ENCODE measurements at places on chromosomes 13 and 19.

- no peak for DNase-seq
These were observed 71.5 kb downstream of the RUBCNL start for GRCh38 chr13:46315491-46316075.

DNA sequence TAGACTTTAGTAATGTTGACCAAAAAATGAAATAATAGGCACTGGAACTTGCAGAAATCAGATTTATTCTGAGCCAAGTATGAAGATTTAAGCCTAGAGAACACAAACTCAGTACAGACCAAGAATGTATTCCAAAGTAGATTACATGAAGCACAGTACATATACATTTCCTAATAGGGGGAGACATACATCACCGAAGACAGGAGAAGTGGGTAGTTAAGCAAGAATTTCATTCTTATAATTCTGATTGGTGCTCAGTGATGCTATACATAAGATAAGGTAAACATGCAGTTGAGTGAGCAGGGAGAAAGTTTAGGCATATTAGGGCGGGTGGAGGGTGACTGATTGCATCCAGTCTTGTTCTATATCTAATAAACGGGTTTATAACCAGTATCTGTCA, 2218.8 kb downstream of the PCDH9 start:
- no peak for DNase-seq

DNA sequence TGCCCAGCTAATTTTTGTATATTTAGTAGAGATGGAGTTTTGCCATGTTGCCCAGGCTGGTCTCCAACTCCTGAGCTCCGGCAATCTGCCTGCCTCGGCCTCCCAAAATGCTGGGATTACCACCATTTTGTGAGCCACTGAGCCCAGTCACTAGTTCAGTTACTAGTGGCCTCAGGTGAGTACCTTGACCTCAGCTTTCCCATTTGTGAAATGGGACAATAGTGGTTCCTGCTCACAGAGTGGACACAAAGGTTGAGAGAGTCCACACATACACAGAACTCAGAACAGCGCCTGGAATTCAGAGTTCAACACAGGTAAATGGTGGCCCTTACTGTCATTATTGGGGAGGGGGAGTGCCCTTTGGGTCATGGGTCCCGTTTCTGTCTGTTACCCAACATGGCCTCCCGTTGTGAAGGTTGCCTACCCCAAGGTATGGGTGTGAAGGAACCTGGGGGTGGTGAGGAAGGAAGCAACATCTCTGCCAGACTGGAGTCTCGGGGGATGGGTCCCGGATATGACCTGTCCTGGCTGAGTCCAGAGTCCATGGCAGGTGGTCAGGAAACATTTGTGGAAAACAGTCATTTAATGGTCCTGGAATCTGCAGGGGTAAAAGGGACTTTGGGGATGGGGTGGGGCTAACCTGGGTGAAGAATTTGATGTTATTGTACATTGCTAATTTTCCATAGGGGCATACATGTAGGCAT, 11.7 kb upstream of the IRGC start:
- DNase-seq: peak; percentile 25

GRCh38 chr19:40632311-40633036, 31.3 kb downstream of the LTBP4 start:
- DNase-seq: no peak

DNA sequence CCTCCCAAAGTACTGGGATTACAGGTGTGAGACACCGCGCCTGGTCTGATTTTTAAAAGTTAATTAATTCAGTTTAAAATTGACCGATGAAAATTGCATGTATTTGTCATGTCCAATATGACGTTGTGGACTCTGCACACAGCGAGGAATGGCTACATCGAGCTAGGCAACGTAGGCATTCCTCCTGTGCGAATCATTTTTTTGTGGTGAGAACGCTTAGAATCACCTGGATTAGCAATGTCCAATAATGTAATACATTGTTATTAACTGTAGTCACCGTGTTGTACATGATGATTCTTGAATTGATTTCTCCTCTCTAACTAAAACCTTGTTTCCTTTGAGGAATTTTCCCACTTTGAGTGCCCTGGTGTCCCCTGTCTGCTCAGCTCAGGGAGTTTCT, 3.4 kb downstream of the LAIR2 start:
- no peak for DNase-seq

DNA sequence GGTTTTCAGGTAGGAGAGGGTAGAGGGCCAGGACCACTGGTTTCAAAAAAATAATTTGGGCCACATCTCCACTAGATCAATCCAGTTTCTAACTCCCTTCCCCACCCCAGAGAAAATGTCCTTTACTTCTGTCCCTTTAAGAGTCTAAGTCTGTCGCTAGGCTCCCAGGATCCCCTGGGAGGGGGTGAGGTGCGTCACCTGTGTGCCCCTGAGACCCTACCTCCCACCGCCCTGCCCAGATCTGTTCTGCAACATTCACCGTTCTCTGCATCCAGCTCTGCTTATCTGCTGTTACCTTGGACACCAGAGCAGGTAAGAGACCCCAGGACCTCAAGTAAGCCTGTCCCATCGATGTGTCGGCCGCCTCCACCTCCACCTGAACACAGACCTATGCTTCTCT, at the start of gene GFY:
TSS of gene GFY (plus strand) at position 211 of the 400 bp plus-strand sequence. CDS start 1,043 bp downstream, outside the sequence.
- DNase-seq: no peak

GRCh38 chr13:114017028-114017630, 43.3 kb upstream of the C13orf46 start:
- peak; percentile 20 for DNase-seq

- no peak for DNase-seq
These were observed 47.7 kb upstream of the RGCC start for GRCh38 chr13:41409611-41410010.

DNA sequence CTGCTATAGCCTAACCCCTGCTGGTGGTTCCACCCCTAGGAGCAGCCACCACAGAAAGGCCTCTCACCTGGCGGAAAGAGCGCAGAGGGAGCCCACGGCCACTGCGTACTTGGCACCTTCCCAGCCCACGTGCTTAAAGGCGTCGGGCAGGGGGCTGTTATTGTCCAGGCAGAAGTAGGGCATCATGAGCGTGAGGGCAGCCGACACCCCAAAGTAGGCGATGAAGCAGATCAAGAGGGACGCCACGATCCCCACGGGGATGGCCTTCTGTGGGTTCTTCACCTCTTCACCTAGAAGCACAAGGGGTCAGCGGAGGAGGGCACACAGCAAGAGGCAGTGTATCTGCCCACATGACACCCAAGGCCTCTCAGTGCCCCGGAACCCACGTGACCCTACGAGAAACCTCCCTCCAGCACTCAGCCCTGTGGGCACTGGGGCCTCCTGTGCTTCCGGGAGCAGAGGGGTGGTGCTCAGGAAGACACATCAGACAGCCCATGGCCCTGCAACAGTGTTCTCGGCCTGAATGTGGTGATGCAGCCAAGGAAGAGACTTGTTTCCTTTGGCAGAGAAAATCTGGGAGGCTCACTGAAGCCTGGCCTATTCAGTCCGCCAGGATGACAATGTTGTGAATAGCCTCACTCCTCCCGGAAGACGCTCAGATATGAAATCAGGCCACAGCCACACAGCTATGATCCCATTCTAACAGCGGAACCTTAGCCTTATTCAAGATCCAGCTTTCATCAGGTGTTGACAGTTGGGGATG, 72.1 kb downstream of the SLC7A1 start:
- DNase-seq: peak; percentile 16

GRCh38 chr19:10896851-10897526, 25.6 kb downstream of the CARM1 start:
- DNase-seq: no peak

- no peak for DNase-seq
These were observed 473.1 kb downstream of the TDRD3 start for GRCh38 chr13:60869941-60870613.

DNA sequence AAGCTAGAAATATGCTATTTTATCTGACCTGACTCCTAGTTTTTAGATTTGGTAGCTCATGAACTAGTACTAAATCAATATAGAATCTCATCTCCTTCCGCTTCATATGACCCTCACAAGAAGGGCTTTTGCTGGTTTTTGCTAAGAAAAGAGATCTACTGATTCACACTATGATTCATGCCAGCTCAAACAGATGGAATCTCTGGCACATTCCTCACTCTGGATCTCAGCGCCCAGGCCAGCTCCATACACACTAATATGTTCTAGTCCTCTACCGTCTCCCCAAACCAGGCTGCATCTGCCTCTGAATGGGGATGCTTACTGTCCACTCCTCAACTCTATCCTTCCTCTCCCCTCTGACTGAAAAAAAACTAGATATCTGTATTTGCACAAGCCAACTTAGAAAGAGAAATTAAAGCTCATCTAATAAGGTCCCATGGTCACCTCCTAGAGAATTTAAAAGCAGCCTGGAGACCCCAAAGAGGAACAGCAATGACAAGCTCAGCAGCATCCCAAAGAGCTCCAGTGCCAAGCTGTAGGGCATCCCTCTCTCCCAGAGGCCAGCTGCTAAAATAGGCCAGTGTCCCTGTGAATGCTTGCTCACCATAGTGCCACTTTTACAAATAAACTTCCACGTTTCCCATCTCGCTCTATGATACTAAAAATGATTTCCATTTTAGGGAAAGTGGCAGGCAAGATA, 74.9 kb downstream of the LHFPL6 start:
- DNase-seq: peak; percentile 83

- peak; percentile 3 for DNase-seq
These were observed 1395.8 kb downstream of the SLITRK5 start for GRCh38 chr13:89066868-89067466.

DNA sequence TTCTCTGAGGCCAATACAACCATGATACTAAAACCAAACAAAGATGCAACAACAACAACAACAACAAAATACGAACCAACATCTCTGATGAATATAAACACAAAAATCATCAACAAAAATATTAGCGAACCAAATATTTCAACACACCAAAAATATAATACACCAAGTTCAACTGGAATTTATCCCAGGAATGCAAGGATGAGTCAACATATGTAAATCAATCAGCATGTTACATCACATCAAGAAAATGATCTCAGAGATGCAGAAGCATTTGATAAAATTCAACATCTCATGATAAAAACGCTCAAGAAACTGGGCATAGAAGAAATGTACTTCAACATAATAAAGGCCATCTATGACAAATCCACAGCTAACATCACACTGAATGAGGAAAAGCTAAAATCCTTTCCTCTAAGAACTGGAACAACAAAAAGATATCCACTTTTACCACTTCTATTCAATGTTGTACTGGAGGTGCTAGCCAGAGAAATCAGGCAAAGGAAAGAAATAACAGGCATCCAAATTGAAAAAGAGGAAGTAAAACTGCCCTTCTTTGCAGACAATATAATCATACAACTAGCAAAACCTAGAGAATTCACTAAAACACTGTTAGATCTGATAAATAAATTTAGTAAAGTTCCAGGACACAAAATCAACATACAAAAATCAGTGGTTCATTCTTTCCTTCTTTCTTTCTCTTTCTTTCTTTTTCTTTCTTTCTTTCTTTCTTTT, 2448.7 kb upstream of the PCDH20 start:
- DNase-seq: no peak

- DNase-seq: no peak
These were observed 23.4 kb upstream of the IGFL1 start for GRCh38 chr19:46206176-46206575.

- peak; percentile 98 for DNase-seq
These were observed 2.0 kb downstream of the VSIG10L start for GRCh38 chr19:51339687-51340656.

GRCh38 chr19:32407004-32407992, 1.7 kb downstream of the DPY19L3 start:
- DNase-seq: peak; percentile 60

DNA sequence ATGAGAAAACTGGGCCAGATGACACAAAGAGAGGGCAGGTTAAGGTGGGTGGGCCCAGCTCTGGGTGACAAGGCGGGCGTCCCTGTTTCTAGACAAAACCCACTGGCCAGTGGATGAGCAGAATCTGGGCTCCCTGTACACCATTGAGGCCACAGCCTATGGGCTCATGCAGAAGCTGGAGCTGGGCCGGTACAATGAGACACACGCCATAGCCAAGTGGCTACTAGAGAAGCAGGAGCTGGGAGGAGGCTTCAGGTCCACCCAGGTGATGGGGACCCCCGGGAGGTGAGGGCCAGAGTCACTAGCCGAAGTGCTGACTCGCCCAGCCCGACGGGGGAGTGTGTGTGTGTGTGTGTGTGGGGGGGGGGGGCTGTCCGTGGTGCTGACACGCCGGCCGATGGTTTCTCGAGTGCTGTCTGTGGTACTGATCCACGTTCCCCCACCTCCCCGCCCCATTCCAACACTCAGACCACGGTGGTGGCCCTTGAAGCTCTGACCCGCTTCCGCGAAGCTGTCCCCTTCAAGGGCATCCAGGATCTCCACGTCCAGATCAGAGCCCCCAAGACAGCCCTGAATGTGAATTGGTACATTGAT, 24.3 kb upstream of the SHFL start:
- peak; percentile 21 for DNase-seq

DNA sequence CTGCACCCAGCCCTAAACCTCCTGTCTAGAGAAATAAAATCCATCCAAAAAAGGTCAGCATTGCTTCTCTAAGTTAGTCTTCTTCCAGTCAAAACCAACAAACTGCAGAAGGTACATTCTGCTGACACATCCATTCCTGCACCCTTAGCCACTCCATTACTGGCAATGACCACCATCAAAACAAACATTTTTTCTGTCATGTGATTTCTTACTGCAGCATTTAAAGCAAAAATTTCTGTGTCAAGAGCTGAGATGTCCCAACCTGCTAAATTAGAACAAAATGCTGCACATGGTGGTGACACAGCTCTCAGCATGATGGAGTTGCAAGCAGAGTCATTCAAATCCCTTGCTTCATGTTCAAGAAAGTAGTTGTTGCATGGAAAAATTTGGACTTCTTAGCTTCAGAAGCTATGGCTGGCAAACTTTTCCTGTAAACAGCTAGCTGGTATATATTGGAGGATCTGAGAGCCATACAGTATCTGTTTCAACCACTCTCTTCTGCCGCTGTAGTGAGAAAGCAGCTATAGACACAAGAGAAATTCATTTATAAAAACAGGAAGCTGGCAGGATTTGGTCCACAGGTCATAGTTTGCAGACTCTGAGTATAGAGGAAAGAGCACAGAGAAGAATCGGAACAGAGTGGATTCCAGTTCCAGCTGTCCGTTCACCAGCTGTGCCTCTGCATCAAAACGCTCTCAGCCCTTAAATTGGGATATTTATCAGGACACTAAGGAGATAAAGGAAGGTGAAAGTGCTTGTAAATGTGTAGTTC, 17.4 kb downstream of the RUBCNL start:
- no peak for DNase-seq

DNA sequence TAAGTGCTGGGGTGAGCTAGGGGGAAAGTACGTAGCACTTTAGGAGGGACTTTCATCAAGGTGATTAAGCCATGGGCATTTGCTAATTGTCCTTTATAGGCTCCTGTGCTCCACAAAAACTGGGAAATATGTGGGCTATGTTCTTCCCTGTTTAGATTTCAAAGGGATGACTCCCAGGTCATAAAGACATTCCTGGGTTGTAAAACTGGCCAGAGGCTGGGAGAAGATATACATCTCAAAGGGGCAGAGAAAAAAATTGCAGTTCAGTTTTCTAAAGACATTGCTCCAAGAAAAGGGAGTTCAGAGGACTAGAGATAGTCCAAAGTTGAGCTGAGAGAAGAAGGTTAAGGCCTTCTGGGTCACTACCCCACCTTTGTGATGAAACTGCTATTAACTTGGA, 204.8 kb downstream of the MYO16 start:
- no peak for DNase-seq

- DNase-seq: no peak
These were observed 98.1 kb downstream of the KCTD15 start for GRCh38 chr19:33894787-33895186.

DNA sequence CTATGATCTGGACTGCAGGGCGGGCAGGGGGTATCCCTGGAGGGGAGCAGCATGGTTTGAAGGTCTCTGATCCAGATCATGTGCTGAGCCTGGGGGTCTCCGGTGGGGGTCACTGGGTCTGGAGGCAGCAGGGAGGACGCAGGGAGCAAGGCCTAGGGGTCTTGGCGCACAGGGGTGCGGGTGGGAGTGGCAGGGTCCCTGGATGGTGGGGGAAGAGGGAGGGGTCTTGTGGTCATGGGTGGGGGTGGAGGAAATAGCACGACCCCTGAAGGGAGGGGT, 1.9 kb downstream of the BTBD2 start:
- no peak for DNase-seq
